ENCODE measurements at places on chromosomes 3 and 15.
A peak's percentile ranks its signal among the peaks of the same experiment; 100 is the strongest.

DNA sequence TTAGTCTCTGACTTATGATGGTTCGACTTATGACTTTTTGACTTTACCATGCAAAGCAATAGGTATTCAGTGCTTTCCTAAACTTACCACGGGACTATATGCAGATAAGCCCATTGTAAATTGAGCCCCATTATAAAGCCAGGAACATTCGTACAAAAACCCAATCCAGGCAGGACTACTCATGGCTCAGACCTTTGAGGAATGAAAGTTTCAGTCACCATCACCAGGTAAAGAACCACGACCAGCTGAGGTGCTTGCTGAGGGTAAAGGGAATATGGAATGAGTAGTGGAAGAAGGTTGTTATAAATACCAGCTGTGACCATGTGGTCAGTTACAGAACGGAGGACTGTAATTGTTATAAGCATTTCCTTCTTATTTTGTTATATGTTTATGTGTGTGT is 54.9 kb upstream of the BNC1 start:
- DNase-seq: no peak

DNA sequence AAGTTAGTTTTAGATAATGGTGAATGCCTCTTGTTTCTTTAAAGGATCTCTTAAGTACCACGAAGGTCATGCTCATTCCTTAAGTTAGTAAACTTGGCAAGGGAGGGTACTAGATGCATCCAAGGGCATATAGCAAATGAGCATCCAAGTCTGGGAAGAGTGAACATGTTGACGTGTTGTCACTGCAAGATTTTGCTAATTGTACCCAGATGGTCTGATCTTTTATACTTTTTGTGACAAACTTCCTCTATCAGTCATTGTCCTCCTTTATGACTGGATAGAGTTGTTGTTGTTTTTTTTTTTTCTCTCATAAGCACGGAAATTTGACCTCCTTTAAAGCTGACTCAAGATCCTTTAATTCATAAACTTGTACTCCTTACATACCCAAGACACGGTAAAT is 121.3 kb downstream of the CHST2 start:
- no peak for DNase-seq

GRCh38 chr3:127204841-127205582 is 12.1 kb downstream of the PRR23E start:
- no peak for DNase-seq

- DNase-seq: no peak
Observed at GRCh38 chr15:31487811-31488436, 161.3 kb downstream of the KLF13 start.

DNA sequence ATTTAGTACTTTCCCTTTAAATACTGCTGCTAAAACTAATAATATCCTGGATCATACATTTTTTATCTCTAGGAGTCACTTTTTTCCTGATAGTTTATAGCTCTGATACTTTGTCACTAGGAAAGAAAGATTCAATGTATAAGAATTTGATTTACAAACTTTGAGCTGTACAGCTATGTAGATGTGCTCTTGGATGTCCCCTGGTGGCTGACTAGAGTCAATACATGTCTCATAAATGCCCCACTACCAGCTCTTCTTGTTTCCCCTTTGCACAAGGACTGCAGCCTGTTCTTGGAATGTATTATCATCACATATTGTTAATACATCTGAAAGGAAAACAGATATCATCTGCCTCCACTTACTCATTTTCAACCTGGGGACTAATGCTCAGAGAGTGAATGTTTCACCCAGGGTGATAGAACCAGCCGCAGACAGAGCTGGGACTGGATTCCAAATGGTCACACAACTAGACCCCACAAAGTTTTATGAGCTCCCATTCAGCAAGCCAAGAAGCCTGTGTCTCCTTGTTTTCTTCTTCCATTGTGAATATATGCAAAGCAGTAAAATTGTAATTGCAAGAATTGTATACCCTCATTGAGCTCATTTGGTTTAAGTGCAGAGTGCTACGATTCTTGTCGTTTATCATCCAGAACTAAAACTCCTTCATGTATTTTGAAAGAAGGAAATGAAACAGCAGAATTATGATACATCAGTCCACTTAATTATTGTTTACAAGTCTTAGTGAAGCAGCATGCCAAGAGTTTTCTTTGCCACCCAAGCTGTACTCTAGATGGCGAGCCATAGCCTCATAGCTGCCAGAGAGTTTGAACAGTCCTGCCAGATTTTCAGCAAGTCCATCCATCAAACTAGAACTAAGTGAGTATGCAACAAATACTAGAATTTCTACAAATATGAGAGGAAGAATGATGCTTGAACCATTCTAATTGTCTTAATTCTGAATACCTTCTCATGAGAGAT is 261.6 kb upstream of the LMCD1 start:
- peak; percentile 13 for DNase-seq
